Activated CD8-positive, alpha-beta memory T cell treated with anti-CD3 and anti-CD28 coated beads, Interleukin-2, amount 10 ng/mL, durations not matched to agents 7 days and 5 days (primary cell): ENCODE measurements at places on chromosomes 16 and 17. TPM values are rescaled to one million over a fixed set of nuclear protein-coding genes. Genes with fewer than 3 reads are reported as not detected.

DNA sequence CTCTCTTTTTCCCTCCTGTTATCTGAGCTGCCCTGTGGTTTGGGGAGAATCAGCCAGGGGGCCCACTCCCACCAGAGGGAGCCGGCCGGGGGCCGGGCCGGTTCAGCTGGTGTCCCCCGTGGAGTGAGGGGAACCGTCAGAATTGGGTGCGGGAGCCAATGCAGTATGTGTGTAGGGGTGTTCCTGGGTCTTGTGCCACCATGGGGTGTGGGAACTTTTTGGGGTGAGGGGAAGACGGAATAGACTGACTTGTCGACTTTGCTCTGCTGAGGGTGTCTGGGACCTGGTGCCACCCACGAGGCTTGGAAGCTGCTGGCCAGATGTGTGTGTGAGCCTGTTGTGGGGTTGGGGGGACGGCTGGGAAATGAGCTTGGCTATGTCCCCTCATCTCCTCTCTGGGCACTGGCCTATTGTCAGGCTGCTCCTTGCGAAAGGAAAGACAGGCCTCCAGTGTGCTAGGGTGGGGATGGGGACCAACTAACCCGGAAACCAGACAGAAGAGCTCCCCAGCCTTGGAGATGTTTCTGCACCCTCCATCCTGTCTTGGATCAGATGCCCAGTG is 9.9 kb downstream of the RARA start:
- H3K27ac ChIP-seq: peak overlapping the region; percentile 88
- no peaks in the 10 kb centered on the region for H3K27me3 ChIP-seq
- DNase-seq: peak; percentile 52
- peak overlapping the region; percentile 94 for H3K4me3 ChIP-seq

GRCh38 chr17:3036800-3037199 is 26.6 kb downstream of the OR1D5 start:
- no peaks in the 10 kb centered on the region for H3K36me3 ChIP-seq
- no peaks in the 10 kb centered on the region for H3K27me3 ChIP-seq
- no peak overlapping the region for H3K27ac ChIP-seq
- no peaks in the 10 kb centered on the region for H3K4me1 ChIP-seq
- DNase-seq: peak; percentile 19

DNA sequence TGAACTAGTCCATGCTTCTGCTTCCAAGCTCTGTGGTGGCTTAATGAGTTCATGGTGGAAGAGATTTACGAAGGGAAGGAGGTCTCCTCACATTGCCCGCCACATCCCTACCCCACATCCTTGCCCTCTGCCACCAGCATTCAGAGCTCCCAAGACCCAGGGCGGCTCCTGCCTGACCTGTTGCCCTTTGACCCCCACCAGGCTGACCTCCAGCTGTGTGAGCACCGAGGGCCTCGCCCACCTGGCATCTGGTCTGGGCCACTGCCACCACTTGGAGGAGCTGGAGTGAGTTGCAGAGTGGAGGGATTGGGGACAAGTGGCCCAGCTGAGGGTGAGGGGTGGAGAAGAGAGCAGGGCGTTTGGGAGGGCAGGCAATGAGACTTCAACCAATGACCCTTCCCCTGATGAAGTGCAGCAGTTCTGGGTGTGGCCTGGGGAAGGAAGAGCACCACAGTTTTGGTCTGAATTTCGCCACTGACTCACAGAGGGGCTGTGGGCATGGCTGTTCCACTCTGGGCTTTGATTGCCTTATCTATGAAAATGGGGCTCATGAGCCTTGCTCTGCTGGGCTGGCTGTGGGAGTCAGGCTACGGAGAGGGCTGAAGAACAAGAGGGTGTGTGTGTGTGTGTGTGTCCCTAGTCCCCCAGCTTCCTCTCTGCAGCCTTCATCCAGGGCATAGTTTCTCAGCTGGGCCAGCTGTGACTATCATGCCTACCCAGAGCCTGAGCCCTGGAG is 22.6 kb upstream of the CPNE2 start:
- H3K27me3 ChIP-seq: no peaks in the 10 kb centered on the region
- H3K27ac ChIP-seq: peak overlapping the region; percentile 61
- DNase-seq: no peak
- peaks cover 29% of the 10 kb centered on the region for H3K4me1 ChIP-seq
- peaks cover 54% of the 10 kb centered on the region for H3K36me3 ChIP-seq

The KRTAP4-5 gene
- not detected for total RNA-seq

The KRTAP1-1 gene
- total RNA-seq: not detected
